ENCODE measurements at places on chromosomes 7 and 10.

- peak; percentile 15 for DNase-seq
These were observed 6.4 kb downstream of the ZFYVE27 start for GRCh38 chr10:97743169-97743943.

DNA sequence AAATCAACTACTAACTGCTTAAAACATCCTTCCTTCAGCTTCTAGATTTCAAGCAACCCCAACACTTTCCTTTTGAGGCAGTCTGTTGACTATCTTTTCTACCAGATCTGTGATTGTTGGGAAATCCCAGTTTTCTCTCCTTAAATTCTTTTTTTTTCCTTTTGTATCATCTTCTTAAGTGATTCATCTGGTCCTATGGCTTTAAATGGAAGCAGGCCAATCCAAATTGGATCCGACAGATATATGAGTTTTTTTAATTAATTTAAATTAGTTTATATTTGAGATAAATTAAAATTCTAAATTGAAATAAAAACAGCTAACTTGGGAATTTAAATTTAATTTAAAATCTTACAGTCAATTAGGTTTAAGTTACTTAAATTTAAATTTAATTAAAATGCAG, 151.2 kb upstream of the PCLO start:
- no peak for DNase-seq

DNA sequence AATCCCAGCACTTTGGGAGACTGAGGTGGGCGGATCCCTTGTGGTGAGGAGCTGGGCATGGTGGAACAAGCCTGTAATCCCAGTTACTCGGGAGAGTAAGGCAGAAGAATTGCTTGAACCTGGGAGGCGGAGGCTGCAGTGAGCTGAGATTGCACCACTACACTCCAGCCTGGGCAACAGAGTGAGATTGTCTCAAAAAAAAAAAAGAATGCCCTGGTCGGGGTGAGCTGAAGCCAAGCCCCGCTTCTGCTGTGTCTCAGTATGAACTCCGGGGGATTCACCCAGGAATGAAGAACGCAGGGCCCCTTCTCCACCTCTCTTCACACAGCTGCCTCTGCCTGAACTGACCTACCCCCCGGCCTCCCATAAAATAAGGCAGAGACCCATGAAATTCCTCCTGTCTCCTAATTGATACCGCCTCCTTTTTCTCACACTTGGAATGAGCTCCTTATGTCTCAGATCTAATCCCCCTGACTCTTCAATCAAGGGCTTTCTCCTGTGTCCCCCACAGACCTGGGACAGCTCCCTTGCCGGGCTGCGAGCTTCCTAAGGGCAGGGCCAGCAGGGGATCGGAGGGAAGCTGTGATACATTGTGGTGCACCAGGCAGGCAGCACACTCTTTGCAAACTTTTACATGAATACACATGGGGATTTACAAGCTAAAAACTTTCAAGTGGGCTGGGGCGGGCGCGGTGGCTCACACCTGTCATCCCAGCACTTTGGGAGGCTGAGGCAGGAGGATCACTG, 911 bp upstream of the ZP3 start:
- no peak for DNase-seq

GRCh38 chr10:98474628-98475027, 27.9 kb upstream of the HPS1 start:
- no peak for DNase-seq

GRCh38 chr10:11522821-11523245, 88.6 kb downstream of the USP6NL start:
- no peak for DNase-seq

GRCh38 chr7:155878674-155879073, 66.4 kb upstream of the SHH start:
- no peak for DNase-seq

DNA sequence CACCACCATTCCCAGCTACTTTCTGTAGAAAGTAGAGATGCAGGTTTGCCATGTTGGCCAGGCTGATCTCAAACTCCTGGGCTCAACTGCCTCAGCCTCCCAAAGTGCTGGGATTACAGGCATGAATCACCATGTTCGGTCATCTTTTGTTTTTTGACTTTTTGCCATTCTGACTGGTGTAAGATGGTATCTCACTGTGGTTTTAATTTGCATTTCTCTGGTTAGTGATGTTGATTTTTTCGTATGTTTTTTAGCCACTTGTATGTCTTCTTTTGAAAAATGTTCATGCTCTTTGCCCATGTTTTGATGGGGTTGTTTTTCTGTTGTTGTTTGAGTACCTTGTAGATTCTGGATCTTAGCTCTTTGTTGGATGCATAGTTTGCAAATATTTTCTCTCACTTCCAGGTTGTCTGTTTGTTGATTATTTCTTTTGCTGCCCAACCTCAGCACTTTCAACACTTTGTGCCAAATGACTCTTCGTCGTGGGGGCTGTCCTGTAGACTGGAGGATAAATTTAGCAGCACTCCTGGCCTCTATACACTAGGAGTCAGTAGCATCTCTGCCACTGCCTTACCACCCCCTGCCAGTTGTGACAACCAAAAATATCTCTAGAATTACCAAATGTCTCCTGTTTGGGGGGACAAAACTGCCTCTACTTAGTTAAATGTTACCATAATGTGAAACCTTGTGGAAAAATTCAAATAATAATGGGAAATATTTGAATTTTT, 6.5 kb upstream of the CPED1 start:
- no peak for DNase-seq

- DNase-seq = no peak
These were observed 26.2 kb upstream of the PRPF18 start for GRCh38 chr10:13560597-13560996.

DNA sequence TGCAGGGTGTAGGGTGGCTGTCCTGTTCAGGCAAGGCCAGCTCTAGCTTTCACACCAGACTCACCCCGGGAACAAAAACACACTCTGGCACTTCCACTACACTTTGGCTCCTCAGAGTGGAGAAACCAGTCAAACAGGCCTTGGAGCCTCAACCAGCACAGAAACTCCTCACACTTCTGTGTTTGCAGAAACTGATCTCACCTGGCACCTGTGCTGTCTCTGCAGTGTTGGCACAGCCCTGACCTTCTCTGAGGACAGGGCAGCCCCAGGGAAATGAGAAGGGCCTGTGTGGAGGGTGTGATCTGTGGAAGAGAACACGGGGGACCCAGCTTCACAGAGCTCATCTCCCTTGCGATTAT, 4.1 kb upstream of the CALML5 start:
- DNase-seq = no peak

DNA sequence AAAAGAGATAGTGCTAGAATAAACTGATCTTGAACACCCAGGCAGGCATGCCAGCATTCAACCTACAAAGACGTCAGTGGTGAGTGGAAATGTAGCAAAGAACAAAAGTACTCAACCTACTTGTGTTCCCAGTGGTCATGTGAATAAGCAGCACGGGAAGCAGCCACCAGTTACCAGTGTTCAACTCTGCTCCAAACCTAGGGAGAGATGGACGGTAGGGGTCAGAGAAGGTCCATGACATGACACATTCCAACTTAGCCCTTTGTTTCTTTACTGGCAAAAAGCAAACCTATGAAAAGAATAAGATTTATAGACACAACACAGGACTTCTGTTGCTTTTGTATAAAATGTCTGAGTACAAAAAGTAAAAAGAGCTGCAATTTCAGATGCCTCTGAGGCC, 511.4 kb downstream of the XPNPEP1 start:
- no peak for DNase-seq

DNA sequence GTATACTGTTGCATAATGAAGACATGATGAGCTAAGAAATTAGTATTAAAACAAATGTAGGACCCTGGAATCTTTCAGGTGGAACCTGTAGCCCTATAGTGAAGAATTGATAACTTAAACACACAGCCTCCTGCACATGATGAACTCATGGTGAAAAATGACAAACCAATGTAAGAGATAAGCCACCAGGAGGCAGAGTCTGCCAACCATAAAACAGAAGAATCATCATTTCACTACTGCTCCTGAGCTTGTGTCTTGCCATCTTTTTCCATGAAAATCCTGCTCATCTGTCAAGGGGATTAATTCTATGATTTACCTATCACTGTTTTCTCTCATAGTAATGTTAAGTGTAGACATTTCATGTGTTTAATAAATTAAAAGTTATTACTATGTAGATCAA, 363.9 kb downstream of the MALRD1 start:
- no peak for DNase-seq

DNA sequence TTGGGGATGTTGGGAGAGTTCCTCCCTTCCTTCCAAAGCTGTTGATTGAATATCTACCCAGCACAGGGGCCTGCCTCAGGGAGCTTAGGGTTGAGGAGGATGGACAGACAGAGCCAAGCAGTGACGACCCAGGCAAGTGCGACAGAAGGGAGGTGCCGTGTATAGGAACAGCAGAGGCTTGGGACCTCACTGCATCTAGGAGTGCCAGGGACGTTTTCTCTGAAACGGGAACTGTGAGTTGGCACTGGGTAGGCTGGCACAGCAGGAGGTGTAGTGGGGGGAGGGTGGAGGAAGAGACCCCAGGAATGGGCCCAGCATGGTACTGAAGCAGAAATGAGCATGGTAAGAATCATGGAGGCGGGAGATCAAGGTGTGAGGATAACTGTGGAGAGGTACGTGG, 55.3 kb upstream of the MGMT start:
- no peak for DNase-seq

- DNase-seq = no peak
These were observed 108.4 kb downstream of the HIPK2 start for GRCh38 chr7:139669106-139670061.

DNA sequence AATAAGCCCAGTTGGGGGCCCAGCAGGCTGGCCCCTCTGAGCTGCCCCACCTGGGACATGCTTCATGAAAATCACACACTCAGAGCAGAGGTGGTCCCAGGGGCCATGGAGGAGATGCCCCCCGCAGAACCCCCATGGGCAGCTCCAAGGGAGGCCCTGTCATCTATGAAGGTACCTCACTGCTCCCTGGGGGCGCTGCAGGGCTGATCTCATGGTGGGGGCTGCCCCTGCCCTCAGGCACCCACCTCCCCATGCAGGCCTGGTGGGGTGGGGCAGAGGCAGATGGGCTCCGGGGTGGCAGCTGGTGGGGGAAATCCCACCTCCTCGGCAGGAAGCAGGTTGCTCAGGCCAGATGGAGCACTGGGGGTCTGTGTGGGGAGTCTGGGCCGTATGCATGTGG, 60.5 kb downstream of the YKT6 start:
- no peak for DNase-seq

- DNase-seq = no peak
These were observed 18.6 kb downstream of the NUDCD3 start for GRCh38 chr7:44471850-44472249.

GRCh38 chr10:24115403-24115802, 93.5 kb upstream of the KIAA1217 start:
- DNase-seq = peak; percentile 36

DNA sequence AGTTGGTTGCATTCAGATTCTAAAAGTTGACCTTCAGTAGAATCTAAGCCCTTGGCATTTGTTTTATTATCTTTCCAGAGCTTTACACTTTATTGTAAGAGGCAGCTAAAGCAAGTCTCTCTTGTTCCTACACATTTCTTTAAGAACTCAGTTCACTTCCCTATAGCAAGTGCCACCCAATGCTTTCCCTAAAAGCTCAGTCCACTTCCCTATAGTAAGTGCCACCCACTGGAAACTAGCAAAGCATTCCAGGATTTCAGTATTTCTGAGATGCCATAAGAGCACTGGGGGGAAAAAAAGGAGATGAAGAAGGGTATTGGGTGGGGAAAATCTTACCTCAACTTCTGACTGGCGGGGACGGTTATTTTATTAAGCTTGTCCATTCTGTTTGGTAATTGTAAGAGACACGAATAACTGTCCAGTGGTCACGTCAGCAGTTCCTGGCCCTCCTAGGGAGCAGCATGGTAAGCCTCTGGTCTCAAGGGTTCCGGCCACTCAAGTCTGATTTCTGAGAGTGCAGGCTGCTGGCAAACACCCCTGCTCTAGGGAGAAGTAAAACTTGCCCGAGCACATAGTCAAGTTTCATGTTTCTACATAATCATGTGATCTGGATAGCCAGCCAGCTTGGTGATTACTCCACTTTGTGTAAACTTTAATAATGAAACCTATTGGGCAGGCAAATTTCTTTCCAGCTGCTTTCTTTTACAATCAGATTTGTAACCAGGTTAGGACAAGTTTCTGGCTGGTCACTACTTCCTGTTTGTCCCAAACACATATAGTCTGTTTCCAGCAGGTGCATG, at the start of gene BLNK:
Gene BLNK, minus strand, starts transcription at position 554 of the 800 bp plus-strand sequence. Its CDS starts 171 bp downstream, at position 383.
- DNase-seq = no peak

- no peak for DNase-seq
These were observed 4.1 kb upstream of the CEP41 start for GRCh38 chr7:130444751-130445407.

DNA sequence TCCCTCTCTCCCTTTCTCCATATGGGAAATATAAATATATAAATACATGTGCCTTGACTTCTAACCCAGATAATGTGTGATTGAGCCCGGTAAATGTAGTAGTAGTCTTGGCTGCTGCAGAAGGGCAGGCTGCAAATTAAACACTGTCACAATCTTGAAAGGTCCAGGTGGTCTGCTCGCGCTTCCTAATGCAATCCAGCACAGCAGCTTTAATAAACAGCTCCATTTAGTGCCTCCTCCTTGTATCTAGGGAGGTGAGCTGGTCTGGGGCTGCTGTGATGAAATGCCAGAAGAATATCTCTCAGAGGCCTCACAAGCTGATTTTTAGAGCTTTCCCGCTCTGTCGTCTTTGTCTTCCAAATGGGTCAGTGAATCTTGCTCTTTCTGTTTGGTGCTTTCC, 782 bp downstream of the POU6F2 start:
- no peak for DNase-seq
